ENCODE measurements at places on chromosomes 12 and 14. TPM values are rescaled to one million over a fixed set of nuclear protein-coding genes. Genes with fewer than 3 reads are reported as not detected.

CFAP251 gene
- 1.3 TPM for total RNA-seq

DNA sequence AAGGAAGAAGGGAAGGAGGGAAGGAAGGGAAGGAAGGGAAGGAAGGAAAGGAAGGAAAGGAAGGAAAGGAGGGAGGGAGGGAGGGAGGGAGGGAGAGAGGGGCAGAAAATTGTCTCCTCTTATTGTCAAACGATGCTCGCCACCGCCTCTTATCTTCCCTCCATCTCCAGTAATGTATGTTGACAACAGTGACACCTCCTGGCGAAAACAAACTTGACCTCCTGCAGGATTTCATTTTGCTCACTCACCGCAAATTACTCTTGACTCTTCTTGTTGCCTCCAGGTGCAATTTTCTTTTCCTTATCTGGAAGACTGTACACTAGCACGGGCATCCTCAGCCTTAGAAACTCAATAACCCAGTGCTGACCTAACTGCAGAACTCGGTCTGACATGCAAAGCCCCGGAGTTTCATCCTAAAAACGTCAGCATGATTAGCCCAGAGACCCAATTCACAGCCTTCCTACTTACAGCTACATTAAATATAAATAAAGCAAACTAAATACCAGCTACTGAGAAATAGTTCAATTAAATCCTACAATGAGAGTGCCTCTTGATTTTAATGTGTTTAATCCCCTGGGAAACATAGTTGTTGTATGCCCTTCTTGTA is 512.4 kb upstream of the TMPO start:
- no peak for DNase-seq

GRCh38 chr12:49693931-49694444 is 13.2 kb downstream of the FMNL3 start:
- DNase-seq = no peak

DNA sequence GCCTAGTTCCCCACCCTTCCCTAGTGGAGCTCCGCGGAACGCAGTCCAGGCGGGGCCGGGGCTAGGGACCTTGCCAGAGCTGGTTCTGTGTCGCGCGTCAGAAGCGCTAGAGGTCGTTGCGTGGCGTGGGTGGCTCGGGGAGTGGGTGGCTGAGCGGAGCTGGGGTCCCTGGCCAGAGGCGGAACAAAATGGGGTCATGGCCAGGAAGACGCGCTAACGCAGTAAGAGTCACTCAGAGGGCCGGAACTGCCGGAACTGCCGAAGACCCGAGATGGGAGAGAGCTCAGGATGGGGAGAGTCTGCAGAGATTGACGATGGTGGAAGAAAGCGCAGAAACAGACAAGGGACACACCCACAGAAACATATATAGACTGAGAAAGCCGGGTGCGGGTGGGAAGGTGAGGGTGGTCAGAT is 4.8 kb downstream of the DGKA start:
- DNase-seq = peak; percentile 74

- DNase-seq = no peak
Observed at GRCh38 chr14:67943947-67944346, 124.4 kb downstream of the RAD51B start.

- no peak for DNase-seq
Observed at GRCh38 chr14:83994020-83994419, 1535.9 kb upstream of the FLRT2 start.

All from Right ventricle myocardium inferior (tissue), 1 donor.